ENCODE measurements at places on chromosomes 2 and 18.
A peak's percentile ranks its signal among the peaks of the same experiment; 100 is the strongest.

DNA sequence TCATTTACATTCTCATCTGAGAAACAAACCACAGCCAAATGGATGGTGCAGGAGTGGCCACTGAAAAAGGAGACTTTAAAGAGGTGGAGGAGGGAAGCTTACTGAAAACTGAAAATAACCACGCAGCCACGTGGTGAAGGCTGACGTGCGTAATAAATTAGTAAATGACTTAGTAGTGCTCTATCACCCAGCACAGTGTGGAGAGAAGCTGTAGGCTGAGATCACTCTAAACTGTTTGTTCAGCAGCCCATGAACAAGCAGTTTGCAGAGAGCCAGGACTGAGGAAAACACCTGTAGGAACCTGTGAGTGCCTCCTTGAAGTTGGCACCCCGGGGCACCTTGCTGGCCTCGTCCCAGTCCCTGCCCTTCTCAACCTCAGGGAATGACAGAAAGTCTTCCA, 193.0 kb downstream of the TXNL1 start:
- no peak for DNase-seq

DNA sequence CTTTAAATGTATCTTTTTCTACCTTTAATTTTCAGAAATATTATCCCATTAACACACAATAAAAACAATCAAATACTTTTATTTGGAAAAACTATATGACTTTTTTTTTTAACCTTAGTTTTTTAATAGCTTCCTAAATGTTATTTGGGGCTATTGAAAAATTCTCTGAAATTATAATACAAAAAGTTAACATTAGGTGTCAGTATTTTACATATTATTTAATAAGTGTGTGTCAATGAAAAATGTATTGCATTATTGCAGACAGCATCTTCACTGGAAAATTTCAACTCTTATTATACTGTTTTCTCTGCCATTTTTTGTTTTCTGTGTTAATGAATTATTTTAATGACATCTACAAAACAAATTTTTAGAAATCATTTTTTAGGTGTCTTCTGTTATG, 51.1 kb upstream of the ARHGAP15 start:
- DNase-seq = no peak

DNA sequence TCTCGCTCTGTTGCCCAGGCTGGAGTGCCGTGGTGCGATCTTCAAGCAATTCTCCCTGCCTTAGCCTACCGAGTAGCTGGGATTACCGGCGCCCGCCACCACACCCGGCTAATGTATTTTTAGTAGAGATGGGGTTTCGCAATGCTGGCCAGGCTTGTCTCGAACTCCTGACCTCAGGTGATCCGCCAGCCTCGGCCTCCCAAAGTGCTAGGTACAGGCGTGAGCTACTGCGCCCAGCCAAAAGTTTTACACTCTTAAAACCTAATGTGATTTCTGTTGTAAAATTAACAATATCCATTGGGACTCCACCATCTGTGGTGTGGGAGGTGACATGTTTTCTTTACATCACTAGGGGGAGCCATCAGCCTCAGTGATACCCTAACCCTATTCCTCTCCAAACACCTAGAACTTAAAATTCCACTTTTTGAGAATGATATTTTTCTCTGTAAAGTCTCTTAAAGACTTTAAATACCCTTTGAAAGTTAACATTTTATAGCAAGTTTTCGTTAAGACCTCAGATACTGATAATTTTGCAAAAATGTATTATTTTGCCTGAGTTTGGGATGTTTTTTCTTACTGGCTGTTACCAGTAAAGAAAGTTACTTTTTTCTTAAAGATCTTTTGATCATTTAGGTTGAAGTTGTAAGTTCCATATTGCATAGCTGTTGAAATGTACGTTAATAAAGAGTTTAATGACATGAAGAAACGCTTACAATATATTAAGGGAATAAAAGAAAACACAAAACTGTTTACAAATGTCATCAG, 11.6 kb upstream of the EIF2AK2 start:
- DNase-seq = peak; percentile 41

DNA sequence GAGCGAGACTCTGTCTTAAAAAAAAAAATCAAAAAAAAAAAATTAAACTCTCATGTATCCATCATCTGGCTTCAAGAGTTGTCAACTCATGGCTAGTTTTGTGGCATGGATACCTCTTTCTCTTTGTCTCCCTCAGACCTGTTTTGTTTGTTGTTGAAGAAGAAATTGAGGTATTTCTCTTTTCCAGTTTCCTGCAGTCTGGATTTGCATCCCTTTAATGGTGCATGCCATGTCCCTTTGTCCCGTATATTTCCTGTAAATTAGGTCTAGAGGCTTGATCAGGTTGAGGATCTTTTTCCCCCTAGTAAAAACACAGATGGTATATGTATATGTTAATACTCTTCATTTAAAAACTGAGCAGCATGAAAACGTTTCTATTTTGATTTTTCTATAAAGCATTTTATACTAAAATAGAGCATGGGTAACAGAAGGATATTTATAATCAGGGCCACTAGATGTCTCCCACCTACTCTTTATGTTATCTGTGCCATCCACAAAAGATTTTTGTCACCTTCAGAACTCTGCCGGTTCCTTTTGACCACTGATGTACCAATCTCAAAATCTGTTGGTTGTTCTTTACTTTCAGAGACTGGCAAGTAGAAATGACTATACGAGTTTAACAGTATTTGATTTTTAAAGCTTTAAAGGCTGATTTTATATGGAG, 80.1 kb downstream of the GALNT1 start:
- DNase-seq = no peak

DNA sequence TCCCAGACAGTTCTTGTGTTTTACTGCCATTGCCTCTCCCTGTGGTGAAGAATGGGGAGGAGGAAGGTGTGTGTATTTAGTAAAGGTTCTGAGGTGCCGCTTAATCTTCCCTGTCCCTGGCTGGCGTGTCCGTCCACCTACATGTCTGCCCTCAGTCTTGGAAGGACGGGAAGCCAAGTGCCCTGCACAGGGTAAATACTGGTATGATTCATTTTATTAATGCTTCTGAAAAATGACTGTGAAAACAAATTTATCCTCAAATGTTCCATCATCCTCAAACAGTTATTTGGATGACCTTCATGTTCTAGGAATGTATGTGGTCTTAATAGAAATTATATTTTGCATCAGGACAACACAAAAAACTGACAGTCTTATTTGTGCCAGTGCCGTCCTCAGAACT, 6.6 kb downstream of the EPAS1 start:
- no peak for DNase-seq

DNA sequence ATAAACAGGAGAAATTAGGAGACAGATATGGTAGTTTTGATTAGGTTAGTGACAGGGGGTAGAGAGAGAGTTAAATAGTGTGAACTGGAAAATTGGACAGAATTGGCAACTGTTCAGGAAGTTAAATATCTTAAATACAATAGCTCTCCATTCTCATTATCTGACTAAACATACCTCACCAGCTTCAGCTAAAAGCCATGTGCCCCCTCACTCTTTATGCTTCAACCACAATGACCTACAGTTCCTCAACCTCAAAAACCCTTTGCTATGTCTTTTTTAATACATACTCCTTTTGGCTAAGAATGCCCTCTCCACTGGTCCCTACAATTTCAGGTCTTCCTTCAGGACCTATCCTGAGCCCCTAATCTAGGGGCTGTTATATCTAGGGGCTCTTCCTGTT, 740.2 kb upstream of the ZEB2 start:
- no peak for DNase-seq

GRCh38 chr2:137845422-137845821, 118.9 kb upstream of the HNMT start:
- no peak for DNase-seq

- no peak for DNase-seq
Observed at GRCh38 chr2:11867926-11868325, 121.5 kb downstream of the LPIN1 start.

- DNase-seq = no peak
Observed at GRCh38 chr2:70895998-70896764, 39.5 kb upstream of the ATP6V1B1 start.

DNA sequence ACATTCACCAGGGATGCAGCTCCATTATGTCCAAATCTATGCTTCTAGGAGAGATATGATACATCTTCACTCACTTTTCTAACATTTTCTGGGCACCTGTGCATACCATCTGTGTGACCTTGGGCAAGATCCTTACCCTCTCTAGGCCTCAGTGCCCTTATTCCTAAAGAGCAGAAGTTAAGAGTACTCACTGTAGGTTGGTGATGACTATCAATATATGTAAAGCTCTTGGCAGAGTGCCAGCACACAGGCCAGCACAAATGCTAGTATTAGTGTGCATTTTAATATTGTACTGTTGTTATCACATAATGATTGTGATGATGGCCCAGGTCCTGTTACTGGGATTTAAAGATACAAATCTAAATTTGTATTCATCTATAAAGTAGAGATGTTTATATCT, 199.2 kb downstream of the RAD51AP2 start:
- no peak for DNase-seq

DNA sequence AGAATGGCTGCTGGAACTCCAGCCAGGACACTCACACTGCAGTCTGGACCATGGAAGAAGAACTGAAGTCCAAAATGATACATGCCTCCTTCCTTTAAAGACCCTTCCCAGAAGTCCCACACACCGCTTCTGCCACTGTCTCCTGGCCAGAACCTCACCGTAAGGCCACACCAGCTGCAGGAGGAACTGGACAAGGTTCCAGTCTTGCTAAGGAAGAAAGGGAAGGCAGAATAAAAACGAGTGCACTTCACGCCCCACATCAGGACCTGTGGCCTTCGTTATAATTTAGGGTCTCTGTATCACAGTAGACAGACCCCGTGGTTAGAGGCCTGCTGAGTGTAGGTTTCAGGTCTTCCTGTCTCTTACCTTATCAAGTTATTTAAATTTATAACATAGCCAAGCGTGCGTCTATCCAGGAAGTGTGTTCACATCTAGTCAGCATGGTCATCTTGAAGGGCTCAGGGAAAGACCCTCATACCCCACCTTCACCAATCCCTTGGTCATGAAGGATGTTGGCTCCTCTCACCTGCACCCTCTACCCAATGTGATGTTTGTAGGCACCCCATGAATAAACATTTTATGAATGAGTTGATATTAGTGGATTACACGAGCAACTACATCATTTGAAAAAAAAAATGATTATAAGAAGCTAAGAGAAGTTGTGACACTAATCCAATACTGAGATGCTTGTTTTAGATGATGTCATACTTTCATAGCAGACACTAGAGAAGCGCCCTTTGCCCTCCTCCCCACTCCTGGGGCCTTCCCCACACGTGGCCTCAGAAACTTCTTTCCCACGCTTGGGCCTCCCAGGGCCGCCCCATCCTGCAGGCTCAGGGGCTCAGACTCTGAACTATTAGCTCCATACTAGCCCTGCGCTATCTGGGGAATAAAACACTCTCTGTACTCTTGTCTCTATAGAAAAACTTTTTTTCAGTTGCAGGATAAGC, 157.6 kb downstream of the FAM210A start:
- peak; percentile 78 for DNase-seq

DNA sequence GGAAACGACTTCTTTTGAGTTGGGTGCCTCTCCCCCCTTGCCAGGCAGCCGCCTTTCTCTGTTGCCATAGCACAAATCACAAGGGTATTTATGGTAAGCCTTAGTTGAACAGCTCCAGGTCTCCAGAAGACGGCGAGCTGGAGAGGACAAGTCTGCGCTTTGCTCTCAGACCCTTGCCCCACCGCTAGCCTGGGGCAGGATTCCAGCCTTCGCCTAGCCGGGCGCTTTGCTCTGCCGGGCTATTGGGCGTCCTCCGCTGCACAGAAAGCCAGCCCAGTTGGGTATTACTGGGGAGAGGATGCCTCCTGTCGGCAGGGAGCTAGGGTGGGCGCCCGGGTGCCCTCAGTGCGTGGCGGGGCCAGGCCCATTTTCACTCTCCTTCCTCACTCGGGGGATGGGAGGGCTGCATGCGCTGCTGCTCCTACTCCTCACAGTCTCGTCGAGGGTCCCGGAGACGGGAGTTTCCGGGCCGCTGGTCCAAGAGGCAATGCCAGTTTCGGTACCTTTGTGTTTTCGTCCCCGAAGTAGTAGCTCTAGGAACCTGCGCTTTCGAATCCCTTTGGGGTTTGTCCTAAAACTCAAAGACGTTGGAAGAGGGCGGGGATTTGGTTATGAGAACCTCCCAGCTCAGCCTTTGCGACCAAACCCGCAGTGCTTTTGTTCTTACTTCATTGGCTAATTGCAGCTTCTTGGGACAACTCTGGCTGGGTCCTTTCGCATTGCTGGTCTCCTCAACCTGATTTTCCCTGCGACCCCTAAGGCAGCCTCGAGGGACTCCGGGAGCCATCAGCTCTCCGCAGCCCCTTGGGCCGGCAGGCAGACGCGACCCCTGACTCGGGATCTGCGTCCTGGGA, 3.6 kb upstream of the DLX2 start:
- peak; percentile 61 for DNase-seq

DNA sequence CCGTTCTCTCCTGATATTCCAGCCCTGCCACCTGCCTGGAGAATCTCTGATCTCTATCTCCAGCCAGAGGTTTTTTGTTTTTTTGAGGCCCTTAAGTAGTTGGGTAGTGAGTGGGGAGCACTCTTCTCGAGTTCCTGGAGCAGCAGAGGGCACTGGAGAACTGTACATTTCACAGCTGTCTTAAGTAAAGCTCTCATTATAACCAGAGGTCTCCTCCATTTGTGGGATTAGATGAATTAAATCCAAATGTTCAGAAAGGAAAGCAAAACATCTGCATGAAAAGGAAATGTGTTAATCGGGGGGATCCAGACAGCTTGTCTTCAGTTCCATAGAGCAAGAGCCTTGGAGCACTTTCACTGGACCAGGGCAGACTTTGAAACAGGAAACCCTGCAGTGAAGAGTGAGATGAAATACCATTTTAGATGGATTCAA, 32.8 kb downstream of the AOX1 start:
- peak; percentile 14 for DNase-seq

- DNase-seq = no peak
Observed at GRCh38 chr2:222912776-222913175, 51.9 kb downstream of the ACSL3 start.

GRCh38 chr2:207122651-207123334, 43.0 kb downstream of the KLF7 start:
- DNase-seq = no peak

GRCh38 chr2:209577376-209578357, 153.8 kb downstream of the MAP2 start:
- no peak for DNase-seq

DNA sequence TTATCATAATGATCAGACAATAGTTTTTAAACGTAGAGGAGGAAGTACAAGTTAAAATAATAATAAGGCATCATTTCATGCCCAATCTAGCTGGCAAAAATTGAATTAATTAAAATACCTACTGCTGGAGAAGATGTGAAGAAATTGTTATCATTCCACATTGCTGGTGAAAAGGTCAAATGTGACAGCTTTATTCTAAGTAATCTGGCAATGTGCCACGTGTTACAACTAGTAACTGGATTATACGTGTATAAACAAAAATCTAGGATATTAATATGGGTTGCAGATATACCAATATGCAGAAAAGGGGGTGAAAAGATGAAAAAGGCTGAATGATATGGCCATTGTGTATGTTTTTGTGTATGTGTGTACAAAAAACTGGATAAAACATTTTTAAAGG, 32.4 kb downstream of the SMAD2 start:
- no peak for DNase-seq

GRCh38 chr2:237404413-237404812, 9.6 kb downstream of the COL6A3 start:
- DNase-seq = no peak
